ENCODE measurements at places on chromosomes 7 and 10.

DNA sequence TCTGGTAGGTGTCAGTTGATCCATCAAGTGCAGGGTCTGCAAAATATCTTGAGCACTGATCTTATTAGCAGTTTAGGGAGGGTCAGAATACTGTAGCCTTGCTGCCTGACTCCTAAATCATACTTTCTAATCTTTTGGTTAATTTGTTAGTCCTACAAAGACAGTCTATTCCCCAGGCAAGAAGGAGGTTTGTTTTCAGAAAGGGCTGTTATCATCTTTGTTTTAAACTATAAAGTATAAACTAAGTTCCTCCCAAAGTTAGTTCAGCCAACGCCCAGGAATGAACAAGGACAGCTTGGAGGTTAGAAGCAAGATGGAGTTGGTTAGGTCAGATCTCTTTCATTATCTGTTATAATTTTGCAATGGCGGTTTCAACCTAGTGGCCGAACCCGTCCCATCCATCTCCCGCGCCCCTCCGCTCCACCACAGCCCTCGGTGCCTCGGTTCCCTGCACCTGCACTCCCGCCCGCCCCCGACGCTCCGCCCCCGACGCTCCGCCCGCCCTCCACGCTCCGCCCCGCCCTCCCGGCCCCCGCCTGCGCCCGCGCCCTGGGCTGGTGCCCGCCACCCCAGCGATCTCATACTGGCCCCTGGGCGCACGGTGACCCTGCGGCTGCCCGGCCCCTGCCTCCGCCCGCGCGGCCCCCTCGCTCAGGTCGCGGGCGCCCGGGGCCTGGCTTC, at the start of gene ADCK2:
Gene ADCK2 (plus strand): TSS at position 564 of the 681 bp plus-strand sequence. CDS start 386 bp downstream, outside the sequence.
- DNase-seq, result peak; percentile 58

DNA sequence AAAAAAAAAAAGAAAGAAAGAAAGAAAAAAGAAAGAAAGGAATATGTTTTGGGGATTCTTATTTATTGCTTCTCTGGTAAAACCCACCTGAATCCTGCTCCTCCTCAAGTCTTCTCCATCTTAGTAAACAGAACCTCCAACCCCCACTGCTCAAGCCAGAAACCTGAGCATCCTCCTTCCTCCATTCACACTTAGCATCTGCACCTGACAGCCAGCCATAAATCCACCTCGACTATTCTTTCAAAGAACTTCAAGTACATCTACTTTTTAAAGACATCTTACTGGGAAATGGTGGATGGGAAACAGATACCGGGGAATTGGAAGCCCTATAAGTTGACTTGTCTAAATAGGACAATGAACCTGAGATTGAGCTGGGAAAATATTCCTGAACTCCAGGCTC, 519.9 kb upstream of the DPP6 start:
- no peak for DNase-seq

DNA sequence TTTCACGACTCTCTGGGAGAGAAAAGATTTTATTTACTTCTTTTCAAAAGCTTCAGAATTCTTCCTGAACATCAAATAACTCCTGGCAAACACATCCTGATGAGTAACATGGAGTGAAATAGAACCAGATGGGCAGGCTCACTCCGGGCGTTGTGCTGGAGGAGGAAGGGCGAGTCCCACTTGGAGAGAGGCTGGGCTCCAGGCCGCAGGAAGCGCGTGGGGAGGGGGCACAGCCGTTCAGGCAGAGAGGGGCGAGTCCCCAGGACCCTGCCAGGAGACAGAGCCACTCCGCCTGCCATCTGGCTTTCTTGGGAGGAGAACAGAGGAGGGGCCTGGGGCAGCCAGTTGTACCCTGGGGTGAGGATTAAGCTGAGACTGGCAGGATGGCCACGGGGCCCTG, 265.9 kb upstream of the ZMIZ1 start:
- DNase-seq, result no peak

DNA sequence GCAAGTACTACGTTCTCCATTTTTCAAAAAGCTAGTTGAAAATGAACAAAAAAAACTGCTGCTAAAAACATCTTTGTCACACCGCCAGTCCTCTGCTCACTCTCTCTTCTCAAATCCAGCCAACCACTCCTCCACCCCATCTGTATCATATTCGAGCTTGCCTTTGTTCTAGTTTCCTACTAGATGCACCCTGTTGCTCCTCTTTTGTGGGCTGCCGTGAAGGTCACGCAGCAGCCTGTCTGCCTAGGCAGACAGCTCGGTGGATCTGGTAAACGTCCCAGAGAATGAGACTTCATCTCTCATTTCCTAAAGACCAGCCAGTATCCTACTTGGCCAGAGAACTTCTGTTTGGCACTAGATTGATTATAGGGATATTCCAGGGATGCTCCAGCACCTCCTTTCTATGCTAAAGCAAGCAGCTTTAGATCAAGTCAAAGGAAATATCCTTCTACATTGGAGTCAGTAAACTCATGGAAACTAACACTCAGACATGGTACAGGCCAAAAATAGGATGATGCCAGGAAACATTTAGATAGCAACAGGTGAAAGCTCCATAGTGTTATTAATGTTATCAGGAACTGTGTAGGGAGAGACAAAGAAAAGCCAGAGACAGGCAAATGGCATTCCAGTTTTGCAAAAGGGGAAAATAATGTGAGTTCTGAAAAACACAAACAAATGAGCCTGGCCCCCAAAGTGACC, 8.7 kb upstream of the PLXNA4 start:
- DNase-seq, result no peak

Data from T-helper 9 cell (primary cell).